ENCODE measurements at places on chromosomes 16 and 17.

DNA sequence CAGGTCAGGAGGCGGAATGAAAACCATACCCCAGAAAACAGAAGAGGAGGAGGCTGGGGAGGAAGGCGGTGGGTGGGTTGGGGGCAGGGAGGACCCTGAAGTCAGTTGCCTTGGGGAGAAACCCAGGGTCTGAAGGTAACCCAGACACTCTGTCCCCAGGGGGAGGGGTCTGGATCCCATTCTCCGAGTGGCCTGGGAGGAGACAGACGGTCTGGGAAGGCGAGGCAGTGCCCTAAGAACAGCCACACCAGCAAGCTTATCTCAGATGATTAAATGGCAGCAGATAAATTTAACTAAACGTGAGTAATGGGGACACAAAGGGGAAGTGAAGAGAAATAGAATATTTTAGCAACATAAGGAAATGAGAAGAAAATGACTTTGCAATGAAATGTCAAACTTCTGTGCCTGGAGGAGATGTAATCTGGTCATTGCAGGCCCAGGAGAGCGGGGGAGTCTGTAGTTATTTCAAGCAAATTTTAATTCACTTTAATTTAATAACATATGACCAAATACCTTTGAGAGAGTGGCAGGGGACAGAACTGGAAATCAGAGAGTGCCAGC, 21.4 kb upstream of the ZFP90 start:
- DNase-seq = no peak

- no peak for DNase-seq
Measured at GRCh38 chr16:79286646-79287423, 313.7 kb downstream of the MAF start.

DNA sequence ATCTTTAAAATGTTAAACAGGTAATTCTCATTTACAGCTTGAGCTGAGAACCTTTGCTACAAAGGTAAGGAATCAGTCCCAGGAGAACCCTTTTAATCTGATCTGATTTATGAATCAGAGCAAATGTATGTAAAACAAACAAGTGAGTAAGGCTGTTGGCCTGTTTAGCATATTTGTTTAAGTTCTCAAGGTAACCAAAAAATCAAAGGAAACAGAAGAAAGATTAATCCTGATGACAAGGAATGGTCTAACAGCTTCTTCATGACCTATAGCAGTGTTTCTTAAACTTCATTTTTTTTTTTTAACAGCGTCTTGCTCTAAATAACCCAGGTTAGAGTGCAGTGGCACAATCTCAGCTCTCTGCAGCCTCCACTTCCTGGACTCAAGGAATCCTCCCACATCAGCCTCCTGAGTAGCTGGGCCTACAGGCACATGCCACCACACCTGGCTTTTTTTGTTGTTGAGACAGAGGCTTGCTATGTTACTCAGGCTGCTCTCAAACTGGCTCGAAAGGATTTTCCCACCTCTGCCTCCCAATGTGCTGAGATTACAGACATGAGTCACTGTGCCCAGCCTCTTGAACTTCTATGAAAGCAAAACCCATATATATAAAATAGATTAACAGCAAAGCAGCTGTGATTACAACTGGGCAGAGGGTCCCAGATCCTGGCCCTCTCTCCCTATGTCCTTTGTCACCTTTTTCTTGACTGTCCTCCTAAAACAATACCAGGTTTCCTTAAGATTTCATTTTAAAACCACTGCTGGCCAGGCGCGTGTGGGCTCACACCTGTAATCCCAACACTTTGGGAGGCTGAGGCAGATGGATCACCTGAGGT, 5.1 kb upstream of the JPT1 start:
- DNase-seq = peak; percentile 46

DNA sequence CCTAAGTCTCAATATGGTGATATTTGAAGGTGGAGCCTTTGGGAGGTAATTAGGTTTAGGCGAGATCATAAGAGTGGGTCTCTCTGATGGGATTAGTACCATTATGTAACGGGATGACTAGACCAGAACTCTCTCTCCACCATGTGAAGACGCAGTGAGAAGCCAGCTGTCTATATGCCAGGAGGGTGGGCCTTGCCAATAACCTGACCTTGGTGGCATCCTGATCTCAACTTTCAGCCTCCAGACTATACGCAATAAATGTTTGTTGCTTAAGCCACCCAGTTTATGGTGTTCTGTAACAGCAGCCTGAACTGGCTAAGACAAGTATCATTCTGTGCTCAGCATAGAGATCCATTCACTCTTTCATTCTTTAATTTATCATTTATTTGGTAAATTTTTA, 167.2 kb upstream of the CDH11 start:
- DNase-seq = no peak

DNA sequence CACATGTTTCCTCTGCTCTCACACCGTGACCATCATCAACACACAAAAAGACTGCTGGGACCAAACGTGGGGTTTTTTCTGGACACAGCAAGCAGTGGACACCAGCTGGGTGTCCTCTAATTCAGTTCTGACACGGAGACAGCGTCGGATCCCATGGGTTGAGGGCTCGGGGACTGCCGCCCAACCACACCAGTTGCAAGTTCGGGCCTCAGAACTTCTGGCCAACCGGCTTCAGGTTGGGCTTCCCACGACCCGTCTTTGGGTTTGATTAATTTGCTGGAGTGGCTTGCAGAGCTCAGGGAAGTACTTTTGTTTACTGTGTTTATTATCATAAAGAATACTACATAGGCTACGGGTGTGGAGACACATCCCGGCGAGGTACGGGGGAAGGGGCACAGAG, 97.8 kb downstream of the BANP start:
- DNase-seq = no peak

GRCh38 chr17:40111221-40112128, 10.3 kb upstream of the MSL1 start:
- peak; percentile 97 for DNase-seq

GRCh38 chr16:22634954-22635353, 124.3 kb downstream of the NPIPB5 start:
- DNase-seq = no peak
